CD4-positive, alpha-beta T cell treated with Interleukin-17A for 4 hours (primary cell): ENCODE measurements at places on chromosomes 7 and 10.

GRCh38 chr7:50647286-50647980 is 82.2 kb upstream of the DDC start:
- DNase-seq, result no peak

- DNase-seq, result no peak
These were observed 120.5 kb upstream of the MYO3A start for GRCh38 chr10:25813511-25813910.

- DNase-seq, result peak; percentile 79
These were observed 134.3 kb downstream of the PRKCQ start for GRCh38 chr10:6445671-6446316.

GRCh38 chr10:125016611-125017202 is 74.8 kb downstream of the ZRANB1 start:
- no peak for DNase-seq

DNA sequence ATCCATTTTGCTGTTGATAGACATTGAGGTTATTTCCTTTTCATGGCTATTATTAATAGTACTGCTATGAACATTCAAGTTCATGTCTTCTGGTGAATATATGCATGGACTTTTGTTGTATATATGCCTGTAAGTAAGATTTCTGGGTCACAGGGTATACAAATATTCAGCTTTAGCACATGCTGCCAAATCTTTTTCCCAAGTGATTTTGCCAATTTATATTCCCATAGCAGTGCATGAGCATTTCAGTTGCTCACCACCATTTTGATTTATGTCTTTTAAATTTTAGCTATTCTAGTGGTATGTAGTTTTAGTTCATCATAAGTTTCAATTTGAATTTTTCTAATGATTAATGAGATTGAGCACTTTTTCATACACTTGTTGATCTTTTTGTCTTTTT is 59.9 kb downstream of the CALD1 start:
- DNase-seq, result no peak

DNA sequence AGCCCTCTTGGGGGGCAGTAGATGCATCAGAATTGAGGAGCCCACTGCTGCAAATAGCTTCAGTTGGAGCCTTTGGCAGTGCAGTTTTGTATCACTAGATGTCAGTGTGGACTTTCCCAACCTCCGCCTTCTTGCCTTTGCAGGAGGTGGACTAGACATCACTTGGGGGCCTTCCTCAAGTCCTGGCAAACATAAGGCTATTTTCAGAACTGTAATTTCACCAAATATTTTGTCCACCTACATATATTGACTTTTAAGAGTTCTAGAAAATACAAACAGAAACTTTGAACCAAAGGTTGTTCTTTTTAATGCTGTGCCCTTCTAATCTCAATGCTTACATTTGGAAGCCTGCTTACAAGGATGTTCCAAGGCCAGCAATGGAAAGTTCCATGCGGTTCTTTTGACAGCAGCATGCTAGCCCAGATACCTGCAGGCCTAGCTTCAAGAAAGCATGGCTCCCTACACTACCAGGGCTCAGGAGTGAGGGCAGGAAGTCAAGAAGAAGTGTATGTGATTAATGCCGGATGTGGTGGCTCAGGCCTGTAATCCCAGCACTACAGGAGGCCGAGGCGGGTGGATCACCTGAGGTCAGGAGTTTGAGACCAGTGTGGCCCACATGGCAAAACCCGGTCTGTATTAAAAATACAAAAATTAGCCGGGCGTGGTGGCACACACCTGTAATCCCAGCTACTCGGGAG is 8.0 kb upstream of the ZNRF2 start:
- peak; percentile 66 for DNase-seq

DNA sequence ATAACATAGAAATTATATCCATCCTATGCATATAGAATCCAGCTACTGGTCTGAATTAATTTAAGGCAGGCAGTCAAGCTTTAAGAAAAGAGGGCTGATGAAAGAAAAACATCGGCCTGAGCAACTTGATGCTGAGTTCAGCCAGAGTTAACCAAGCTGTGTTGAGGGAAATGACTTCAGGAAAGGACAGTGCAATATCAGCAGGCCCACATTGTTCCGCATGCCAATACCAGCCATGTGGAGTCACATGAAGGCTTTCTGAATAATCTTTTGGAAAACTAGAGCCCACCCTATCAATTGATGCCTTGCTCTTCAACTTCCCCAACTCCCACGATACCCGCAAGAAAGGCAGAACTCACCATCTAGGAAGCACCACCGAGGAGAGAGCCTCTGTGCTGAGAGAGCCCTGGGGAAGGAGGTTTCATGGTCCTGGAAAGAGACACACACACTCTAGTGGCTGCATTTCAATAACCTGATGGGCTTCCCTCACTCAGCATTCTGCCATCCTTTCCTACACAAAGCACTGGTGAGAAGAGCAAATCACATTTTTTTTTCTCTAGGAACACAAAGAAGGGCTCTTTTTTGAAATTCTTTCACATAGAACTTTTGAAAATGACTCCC is 125.8 kb upstream of the PTN start:
- no peak for DNase-seq

- DNase-seq, result no peak
These were observed 455.6 kb upstream of the ANKRD30A start for GRCh38 chr10:36669615-36670352.

- no peak for DNase-seq
These were observed 72.4 kb downstream of the LMBR1 start for GRCh38 chr7:156820445-156821063.

DNA sequence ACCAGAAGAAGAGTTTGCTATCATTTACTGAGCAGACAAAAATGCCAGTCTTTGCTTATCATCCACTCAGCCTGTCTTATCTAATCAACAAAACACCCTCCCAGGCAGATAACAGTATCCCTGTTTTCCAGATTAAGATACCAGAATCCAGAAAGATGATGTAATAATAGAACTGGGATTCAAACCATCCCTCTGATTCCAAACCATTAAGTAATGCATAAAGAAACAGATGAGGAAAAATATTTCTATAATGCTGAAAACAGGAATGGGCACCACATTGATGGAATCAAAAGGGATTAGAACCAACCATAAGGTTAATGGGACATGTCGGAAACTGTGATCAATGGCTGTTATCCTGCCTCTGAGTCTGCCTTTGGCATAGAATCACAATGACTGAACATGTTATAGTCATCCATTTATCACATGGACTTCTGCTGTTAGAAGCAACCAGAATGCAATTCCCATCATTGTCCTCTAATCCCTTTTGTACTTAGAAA is 92.1 kb upstream of the RSU1 start:
- no peak for DNase-seq

DNA sequence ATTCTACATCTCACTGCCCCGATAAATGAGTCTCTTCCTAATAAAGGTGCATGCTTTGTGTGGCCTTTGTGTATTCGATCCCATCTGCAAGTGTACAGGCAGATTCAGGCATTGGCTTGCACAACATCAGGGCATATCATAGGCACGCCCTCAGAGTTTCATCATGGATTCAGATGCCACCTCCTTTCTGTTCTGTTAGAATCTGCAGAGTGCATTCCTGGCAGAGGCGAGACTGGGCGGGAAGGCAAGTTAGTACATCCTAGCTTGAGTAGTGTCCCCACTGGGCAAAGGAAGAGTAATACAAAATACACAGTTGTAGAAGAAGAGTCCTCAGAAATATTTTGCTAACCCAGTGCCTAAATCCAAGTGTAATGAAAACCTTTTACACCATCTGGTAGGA is 346.5 kb upstream of the GALNT17 start:
- DNase-seq, result no peak

DNA sequence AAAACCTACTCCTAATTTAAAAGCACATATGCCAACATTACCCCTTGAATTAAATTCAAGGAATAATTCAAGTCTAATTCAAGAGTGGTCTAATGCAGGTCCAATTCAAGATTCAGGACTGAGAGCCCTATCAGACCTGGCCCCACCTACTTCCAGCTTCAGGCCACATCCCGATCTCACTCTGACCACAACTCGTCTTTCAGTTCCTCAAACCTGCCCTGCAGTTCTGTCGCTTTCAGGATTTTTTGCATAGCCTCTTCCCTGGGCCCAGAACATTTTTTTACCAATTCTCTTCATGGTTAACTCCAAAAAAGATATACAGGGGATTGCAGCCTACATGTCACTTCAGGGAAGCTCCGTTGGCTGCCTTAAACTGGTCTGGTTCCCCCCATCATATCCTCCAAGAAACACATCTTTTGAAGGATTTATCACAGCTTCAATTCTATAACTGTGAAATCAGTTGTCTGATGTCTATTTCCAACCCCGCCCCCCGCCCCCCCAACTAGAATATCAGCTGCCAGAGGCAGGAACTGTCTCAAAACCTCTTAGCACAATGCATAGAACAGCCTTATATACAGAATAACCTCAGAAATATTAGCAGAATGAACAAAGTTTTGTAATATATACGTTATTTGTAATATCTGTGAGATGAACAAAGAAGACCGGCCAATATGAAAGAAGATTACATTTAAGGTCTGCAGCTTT is 20.8 kb downstream of the CCDC6 start:
- no peak for DNase-seq
